Left ventricle myocardium inferior (tissue), 1 donor: ENCODE measurements at places on chromosomes 2 and 18.

DNA sequence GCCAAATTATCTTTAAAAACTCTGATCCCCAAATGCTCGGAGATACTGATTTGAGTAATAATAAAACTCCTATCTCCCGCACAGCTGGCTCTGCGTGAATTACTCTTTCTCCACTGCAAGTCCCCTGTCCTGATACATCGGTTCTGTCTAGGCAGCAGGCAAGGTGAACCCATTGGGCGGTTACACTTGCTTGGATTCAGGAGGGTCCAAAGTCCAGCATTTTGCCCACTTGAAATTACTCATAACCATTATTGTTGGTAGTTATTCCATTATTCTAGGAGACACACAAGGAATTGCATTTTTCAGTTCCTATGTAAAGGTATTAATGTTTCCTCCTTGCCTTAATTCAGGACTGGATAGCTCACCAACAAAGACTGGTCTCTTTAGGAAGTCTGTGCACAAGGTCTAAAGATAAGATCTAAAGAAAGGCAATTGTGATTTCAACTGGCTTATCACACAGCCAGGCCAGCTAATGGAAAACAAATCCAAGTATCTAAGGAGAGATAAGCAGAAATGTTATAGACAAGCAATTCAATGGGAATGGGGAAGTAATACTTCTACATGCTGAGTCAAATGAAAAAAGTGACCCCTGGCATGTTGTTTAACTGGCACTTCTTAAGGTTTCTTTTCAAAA lies 23.2 kb upstream of the NPC1 start:
- no peak for DNase-seq

DNA sequence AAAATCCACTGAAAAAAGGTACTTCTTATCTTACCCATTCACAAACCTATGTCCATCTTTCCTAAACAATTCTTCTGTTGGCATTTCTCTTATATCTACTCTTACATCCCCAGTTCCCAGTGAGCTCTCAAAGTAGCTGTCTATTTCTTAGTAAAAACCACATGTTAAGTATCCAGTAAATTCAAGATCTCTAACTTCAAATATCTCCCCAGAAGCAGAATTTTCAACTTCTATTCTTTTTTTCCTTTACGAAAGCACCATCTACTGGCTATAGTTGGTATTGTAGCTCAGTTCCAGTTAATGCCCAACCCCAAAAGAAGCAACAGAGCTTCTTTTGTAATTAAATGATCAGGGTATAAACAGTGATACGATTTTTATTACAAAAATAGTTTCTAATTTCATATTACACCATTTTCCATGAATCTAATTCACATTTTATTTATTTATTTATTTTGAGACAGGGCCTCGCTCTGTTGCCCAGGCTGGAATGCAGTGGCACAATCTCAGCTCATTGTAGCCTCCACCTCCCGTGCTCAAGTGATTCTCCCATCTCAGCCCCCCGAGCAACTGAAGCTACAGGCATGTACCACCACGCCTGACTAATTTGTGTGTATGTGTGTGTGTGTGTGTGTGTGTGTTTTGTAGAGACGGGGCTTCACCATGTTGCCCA lies 28.5 kb downstream of the HRH4 start:
- no peak for DNase-seq

- no peak for DNase-seq
Observed at GRCh38 chr2:217521820-217522219, 481.0 kb downstream of the TNS1 start.

- no peak for DNase-seq
Observed at GRCh38 chr18:48330016-48330991, 78.9 kb downstream of the ZBTB7C start.

- DNase-seq: no peak
Observed at GRCh38 chr2:46871976-46872381, 43.6 kb downstream of the MCFD2 start.

DNA sequence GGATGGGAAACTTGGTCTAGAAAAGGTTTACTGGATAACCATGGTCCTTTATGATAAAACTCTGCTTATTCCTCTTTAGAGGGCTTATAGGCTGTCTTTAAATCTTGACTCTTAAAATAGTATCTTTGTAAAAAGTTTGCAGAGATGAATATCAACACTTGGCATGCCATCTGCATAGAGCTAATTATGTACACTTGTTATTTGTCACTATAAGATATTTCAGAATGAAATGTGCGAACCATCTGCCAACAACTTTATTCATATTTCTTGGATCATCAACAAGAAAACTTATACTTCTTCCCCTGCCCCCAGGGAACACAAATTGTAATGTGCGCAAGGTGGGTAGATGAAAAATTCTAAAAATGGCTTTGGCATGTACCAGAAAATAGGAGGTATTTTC lies 653.0 kb upstream of the CHAC2 start:
- no peak for DNase-seq

- DNase-seq: no peak
Observed at GRCh38 chr18:52569492-52569891, 229.5 kb downstream of the DCC start.

- DNase-seq: no peak
Observed at GRCh38 chr2:9809448-9810088, 33.7 kb upstream of the TAF1B start.

DNA sequence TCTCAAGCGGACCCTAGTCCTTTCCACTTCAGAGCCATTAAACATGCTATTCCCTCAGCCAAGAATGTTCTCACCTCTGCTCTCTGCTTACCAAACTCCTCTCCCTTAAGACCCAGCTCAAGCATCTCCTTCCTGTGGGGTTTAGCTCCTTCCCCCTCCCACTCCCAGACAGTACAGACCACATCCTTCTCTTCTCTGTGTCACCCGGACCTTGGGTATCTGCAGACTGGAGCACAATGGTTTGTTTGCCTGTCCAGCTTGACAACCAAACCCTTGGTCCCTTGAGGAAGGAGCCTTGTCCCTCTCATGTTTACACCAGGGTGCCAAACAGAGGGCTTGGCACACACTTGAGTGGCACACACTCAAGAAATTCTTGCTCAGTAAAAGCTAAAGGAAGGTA lies 4.1 kb upstream of the CD8A start:
- DNase-seq: no peak

DNA sequence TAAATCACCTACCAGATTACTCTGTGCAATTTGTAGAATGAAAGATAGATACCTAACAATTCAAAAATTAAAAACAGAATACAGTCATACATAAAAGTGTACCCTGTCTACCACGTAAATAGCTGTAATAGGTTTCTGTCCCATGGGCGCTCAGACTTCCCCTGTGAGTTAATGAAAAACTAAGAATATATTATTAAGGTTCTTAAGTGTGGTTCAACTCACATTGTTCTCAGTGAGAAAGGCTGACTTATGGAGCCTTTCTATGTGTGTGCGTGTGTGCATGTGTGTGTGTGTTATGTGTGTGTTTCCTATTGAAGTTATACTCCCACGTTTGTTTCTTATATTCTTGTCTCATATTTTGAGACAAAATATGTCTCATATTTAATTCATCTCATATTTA lies 114.6 kb upstream of the CD302 start:
- DNase-seq: no peak

DNA sequence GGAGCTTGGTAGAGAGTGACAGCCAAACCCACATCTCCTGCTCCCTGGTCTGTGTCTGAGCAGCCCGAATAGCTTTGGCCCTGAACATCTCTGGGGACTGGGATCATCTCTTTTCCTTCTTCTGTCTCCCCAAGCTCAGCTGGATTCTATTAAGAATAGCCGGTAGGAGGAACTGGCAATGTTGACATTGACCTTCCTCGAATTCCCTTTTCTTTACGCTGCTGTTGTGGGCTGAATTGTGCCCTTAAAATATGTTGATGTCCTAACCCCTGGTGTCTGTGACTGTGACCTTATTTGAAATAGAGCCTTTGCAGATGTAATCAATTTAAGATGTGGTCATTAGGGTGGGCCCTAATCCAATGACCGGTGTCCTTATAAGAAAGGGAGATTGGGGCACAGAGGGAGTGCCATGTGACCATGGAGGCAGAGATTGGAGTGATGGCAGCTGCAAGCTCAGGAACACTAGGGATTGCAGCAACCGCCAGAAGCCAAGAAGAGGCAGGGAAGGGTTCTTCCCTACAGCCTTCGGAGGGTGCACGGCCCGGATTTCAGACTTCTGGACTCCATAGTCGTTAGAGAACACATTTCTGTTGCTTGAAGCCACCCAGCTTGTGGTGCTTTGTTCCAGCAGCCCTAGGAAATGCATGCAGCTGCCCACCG lies 5.8 kb upstream of the SFTPB start:
- no peak for DNase-seq

DNA sequence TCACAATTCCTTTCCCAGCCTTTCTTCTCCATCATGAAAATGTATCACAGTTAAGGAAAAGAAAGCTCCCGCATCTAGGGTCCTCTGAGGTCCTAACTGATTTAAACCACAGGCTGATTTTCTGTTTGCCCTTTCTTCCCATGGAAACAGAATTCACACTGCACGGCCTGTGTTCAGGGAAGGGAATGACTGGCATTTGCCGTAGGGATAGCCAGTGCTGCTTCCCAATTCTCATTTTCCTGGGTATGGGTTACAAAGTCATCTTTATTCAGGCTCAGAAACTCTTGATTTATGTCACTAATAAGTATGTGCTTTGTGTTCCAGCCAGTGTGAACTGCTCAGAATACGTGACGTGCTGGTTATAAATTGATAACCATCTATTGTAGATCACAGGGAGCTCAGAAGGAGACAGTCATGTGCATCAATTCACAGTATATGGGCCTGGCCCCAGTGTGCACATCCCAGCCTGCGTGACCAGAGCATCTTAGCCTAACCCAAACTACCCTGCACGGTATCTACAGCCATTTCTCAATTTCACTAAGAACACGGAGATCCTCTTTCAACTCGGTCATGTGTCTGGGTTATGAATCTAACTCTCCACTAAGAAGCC lies 163.3 kb downstream of the LRRC30 start:
- DNase-seq: no peak

DNA sequence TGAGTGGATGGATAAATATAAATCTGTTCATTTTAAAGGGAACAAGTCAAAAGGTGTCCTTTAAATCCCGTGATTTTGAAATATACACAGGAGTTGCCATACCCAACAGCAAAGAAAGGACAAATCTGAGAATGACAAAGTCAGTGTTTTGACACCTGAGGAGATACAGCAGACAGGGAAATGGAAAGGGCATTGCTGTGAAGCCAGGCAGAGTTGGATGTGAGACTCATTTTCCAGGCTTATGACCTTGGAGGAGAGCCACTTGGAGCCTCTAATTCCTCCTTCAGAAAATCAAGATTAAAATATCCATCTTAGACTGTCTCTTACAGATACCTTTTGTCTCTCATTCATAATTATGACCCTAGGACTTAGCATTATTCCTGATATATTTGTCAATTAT lies 154.5 kb downstream of the GALNT3 start:
- DNase-seq: no peak

DNA sequence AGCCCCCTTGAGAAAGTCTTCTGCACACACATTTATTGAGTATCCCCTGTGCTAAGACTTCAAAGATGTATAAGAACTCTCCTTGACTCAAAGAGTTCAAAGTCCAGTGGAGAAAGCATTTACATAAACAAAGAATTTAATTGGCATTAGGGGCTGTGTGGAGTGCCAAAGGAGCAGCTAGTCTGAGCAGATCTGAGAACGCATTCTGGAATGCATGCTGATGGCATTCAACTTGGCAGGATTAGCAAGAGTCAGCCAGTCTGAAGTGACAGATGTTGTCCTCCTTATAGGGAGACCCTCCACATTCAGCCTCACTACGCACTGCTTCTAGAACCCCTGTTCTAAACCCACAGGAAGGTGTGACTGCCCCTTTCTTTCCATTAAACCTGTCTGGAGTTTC lies 191.5 kb downstream of the RAD51AP2 start:
- no peak for DNase-seq

DNA sequence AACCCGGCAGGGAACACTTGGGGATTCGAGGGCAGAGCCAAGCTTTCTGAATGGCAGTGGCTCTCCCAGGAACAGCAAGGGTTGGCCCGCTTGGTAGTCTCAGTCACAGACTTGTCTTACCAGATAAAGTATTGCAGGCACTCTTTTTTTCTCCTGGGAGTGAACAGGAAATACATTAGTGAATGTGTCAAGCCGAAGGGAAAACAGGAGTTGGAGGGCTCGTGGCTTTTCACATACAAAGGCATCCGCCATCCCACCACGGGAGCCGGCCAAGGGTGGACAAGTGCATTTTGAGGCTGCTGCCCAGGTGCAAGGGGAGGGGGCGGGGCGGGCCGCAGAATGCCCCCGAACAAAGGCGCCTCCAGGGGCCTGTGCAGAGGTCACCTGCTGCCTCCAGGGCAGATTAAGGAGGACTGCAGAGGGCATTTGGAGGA lies 163.3 kb upstream of the SIX3 start:
- DNase-seq: no peak

GRCh38 chr2:48566592-48567310 lies 36.8 kb downstream of the STON1 start:
- no peak for DNase-seq

GRCh38 chr18:9173770-9174233 lies 37.2 kb downstream of the ANKRD12 start:
- no peak for DNase-seq

DNA sequence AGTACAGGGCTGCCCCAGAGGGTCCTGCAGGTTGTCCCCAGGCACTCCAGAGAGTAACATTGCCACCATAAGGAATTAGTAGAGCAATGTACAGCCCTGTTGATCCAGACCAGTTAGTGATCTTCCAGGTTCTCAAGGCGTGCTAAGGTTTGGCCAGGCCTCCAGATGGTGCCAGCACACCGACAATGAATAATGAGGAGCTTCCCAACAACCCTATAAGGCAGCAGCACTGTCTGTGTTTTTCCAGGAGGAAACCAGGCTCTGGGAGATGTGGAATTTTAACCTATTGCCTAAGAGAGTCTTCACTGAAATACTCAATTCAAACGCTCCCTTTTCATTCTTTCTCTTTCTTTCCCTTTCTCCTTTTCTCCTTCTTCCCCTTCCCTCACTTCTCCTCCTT lies 122.1 kb downstream of the MGAT5 start:
- no peak for DNase-seq

- no peak for DNase-seq
Observed at GRCh38 chr2:44894058-44894457, 47.4 kb upstream of the SIX3 start.

GRCh38 chr2:126579868-126580267 lies 76.1 kb upstream of the GYPC start:
- no peak for DNase-seq

GRCh38 chr18:3358310-3358709 lies 91.7 kb upstream of the TGIF1 start:
- no peak for DNase-seq

DNA sequence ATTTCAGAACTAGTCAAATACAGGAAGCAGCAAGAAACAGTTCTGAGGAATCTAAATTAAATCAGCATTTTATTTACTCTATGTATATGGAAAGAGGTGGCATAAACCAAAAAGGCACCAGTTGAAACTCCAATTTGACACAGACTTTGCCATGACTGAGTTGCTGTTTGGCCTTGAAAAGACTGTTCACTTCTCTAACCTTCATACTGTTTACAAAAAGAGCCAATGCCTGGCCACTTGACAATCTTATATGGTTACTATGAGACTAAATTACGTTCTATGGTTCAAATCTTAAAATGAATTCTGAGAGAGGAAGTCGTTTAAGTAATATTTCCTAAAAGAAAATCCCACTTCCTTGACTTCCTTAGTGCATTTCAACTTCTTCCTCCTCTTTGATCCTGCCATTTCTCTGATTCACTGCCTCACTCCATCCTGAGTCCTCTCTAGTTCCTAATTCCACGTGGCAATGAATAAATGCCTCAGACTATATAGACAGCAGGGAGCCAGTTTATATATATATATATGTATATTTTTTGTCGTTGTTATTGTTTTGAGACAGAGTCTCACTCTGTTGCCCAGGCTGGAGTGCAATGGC lies 13.2 kb downstream of the CEP76 start:
- DNase-seq: no peak

GRCh38 chr18:31683968-31684278 lies 458 bp downstream of the B4GALT6 start:
- DNase-seq: no peak

- peak; percentile 16 for DNase-seq
Observed at GRCh38 chr2:174485788-174486562, 854 bp downstream of the GPR155 start.
